ENCODE measurements at places on chromosomes 2 and 18.

GRCh38 chr2:134835471-134835870 is 2.9 kb upstream of the ACMSD start:
- DNase-seq: no peak

GRCh38 chr2:172806493-172806892 is 70.8 kb downstream of the RAPGEF4 start:
- DNase-seq: no peak

GRCh38 chr2:21265752-21266151 is 142.0 kb downstream of the TDRD15 start:
- DNase-seq: no peak

- no peak for DNase-seq
These were observed 63.3 kb upstream of the CSRNP3 start for GRCh38 chr2:165406173-165406572.

DNA sequence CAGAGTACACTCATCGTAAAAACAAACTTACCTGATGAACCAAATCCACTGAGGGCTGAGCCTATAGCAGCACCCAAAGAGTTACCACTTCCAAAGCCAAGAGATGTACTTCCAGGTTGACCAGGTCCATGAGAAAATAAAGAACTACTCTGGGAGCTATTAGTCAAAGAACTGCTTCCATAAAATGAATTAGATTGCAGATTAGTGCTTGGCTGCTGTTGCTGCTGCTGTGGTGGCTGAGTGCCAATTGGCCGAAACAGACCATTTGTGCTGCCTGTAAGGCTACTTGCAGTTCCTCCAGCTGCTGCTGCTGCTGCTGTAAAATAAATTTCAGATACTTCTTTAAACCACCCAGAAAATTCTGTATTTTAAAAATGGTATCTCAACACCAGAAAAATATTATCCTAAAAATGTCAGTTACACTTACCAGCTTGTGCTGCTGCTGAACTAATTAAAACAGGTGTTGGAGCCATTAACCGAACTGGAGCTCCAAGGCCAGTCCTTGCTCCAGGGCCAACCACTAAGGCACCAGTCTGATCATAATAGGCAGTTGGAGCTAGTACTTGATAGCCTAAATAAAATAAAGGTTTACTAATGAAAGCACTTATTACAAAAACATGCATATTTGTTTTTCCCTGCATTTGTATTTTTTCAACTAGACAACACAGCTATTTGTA is 58.1 kb upstream of the SDC1 start:
- DNase-seq: no peak

DNA sequence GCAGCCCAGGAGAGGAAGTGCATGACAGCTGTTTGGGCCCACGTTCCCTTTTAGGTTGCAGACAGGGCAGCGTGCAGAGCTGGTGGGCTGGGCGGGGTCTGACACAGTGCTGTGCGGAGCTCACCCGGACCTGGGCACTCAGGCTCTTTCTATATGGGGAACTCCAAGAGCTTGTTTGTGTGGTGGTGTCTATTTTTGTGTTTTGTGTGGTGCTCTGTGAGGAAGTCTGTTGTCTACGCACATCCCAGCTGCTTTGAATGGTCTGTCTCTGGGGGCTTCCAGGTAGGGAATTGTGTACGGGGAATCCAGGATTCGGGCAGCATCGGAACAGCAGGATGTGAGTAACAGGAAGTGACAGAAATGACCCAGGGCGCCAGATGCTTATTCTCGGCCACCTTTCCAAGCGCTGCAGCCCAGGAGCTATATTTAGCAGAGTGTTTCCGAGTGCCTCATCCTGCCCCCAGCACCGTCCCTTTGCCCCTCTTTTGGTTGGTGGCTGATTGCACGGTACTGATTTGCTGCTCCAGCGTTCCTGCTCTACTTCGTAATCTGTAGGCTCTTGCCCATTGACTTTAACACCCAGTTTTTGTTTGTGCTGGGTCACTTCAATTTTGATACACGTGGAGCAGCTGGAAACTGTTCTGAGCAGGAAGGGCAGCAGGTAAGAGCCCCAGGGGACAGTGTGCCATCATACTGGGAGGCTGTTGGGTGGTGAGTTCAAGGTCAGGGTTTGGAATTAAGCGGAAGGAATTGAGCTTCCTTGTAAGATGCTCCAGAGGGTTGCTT is 64.7 kb downstream of the DGKD start:
- no peak for DNase-seq

DNA sequence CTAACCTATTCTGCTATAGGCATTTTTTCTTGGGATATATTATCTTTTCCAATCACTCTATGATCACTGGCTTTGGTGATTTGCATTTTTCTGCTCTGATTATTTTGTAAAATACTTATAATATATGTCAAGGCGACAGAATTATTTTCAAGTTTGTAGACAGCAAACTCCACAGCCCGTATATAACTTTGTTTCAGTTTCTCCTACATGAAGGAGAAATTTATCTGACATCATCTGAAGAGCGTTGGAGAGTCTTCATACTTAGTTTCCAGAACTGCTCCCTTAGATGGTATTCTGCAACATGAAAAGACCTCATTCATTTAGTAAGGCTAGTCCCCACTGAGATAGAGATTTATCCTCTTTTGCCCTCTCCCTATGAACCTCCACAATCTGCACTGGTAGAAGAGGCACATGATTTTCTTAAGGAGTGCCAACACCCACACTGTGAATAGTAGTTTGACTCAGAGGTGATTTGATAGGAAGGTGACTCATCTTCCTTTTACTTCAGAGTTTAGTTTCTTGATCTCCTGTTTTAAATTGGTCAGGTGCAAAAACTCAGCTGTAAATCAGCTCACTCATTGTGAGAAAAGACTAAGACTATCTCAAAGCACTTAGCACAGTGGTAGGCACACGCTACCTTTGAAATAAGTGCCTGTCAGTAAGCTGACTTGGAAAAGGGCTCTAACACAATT is 1848.6 kb upstream of the CELF4 start:
- no peak for DNase-seq

- no peak for DNase-seq
These were observed 24.9 kb downstream of the EFHD1 start for GRCh38 chr2:232658217-232658785.

GRCh38 chr2:217166241-217166850 is 306.5 kb upstream of the TNP1 start:
- DNase-seq: no peak

DNA sequence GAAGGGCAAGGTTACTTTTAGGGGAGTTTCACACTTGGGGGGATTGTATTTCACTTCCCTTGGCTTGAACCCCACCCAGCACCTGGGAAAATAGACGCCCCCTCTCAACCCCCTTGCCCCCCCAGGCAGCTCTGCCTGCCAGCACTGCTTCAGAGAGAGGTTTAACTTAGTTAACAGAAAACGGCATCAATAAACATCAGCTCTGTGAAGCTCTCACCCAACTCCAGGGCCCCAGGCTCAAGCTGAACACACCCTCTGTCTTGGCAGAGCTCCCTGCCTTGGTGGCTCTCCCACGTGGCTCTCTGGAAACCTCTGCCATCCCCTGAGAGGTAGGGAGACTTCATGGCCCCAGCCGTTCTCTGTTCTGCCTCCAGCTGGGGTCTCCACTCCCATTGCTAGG is 244.1 kb downstream of the ACKR3 start:
- DNase-seq: no peak

GRCh38 chr2:171225989-171226388 is 65.3 kb upstream of the TLK1 start:
- no peak for DNase-seq

- no peak for DNase-seq
These were observed 23.7 kb upstream of the MYO5B start for GRCh38 chr18:50218432-50219197.

DNA sequence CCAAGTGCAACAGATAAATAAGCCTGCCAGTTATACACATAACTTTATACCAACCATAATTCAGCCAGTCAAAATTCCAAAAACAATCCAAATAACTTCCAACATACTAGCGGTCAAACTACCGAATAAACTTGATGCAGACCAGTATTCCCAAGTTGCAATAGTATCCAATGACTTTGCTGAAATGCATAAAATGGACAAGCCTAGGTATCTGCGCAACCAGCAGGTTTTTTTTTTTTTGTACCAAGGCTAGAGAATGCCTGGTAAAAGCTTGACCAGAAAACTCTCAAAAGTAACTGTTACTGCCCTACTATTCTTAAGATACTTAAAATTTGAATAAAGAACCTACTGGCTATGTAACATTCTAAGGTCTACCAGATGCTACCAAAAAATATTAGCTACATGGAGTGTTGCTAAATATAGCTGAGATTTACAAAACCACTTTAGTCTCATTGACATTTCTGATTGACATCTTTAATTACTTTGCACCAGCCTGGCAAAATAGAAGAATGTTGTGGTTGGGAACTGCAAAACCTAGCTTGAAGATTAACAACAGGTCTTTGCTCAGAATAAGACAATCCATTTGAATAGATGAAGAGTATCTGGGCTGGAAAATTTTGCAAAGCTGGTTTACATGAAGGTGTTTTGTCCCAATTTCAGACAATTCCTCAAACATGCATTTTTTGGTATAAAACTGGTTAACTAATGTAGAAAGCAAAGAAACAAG is 7.3 kb downstream of the SRSF7 start:
- no peak for DNase-seq

- DNase-seq: no peak
These were observed 1.4 kb upstream of the MALT1 start for GRCh38 chr18:58669731-58670378.

DNA sequence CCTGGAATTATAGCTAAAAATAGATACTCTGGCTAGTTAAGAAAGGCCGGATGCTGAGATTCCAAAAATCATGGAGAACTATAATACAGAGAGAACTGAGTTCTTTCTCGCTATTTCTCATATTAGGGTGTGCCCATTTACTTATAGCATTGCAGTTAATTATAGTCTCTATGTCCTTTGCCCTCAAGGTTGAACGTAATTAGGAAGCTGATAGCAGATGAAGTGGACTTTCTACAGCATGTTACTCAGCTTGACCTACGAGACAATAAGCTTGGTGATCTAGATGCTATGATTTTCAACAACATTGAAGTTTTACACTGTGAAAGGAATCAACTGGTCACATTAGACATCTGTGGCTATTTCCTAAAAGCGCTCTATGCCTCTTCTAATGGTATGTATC is 187.4 kb downstream of the PHLPP1 start:
- DNase-seq: no peak

GRCh38 chr2:19801367-19802080 is 100.3 kb downstream of the TTC32 start:
- DNase-seq: no peak

GRCh38 chr2:68741805-68742306 is 7.2 kb downstream of the ARHGAP25 start:
- DNase-seq: peak; percentile 74

- DNase-seq: no peak
These were observed 145.9 kb downstream of the CCDC74A start for GRCh38 chr2:131673400-131674173.

DNA sequence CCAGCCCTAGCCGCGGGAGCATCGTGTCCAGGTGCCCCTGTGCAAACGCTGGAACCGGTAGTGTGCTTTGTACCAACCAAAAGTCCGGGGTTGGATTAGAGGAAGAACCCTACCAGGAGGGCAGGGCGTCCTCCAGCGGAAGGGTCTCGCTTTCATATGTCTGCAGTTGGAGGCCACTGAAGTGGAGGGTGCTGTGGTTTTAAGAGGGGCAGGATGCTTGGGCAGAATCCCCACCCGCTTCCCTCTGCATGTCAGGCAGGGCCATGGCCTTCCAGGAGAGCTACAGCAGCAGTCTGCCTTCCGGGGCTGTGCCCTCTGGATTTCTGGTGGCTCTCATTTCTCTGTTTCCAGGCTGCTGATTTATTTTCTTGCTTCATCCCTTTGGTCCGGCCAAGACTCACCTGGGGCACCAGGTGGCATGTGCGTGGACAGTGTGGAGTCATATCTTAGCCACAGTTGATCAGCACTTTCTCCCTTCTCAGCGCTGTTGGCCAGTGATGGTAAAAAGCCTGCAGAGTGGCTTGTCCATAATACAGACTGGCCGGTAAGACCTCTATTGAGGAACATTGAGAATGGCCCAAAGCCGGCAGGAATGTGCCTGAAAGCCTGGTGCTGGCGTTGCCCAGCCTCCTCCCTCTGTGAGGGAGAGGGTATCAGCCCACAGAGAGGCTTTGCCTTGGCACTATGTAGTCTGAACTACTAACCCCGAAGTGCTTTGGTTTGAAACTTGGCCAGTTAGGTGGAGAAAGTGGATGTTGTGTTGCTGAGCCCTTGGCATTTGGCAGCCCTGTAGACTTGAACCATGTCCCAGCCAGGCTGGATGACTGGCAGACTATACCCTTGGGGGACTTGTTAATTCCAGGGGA is 1.8 kb downstream of the AGAP1 start:
- no peak for DNase-seq

DNA sequence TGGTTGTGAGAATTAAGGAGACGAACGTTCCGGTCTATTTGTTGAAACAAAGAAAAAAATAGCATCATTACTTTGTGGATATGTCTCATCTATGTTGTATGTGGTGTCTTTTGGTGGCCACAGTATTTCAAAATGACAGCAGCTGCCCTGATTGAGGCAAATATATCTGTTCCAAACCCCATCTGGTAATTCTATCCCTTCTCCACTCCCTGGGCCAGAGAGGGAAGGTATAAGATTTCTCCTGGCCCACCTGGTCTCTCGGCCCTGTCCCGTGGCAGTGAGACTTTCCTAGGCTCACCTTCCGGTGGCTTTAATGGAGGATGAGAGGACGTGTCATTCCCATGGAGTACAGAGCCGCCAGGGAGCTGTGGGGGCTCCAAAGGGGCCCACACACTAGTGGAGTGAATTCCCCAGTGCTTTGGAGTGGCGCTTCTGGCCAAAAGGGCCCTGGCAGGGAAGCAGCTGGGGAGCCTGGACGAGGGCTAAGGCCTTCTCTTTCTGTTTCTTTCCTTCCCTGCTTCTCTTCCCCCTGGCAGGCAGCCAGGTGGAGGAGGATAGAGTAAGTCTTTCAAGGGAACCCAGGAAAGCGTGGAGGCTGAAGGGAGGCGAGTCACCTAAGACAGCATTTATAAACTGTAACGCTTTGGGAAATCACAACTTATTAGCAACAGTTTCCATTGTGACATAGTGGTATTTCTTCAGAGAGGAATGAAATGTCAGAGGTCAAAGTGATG is 5.6 kb downstream of the FOSL2 start:
- DNase-seq: no peak

- no peak for DNase-seq
These were observed 56.7 kb downstream of the MAPK4 start for GRCh38 chr18:50616484-50617048.

DNA sequence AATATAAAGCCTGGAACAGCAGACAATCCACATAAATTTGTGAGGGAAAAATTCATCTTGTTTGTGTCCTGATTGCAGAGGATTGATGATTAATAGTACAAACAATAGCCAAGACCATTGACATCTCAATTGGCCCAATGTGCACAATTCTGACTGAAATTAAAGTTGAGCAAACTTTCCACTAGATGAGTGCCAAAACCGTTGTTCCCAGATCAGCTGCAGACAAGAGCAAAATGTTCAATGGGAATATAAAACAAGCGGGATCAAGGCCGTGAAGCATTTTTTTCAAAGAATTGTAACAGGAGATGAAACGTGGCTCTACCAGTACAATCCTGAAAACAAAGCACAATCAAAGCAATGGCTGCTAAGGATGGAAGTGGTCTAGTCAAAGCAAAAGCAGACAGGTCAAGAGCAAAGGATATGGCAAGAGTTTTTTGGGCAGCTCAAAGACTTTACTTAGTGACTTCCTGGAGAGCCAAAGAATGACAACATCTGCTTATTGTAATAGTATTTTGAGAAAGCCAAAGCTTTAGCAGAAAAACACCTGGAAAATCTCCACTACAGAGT is 55.9 kb upstream of the KIF5C start:
- no peak for DNase-seq

GRCh38 chr2:103875131-103875530 is 978.8 kb upstream of the POU3F3 start:
- no peak for DNase-seq

GRCh38 chr2:11446733-11447248 is 19.2 kb downstream of the E2F6 start:
- no peak for DNase-seq

Measured in NCI-H187 treated with DMSO at 0.1 percent for 48 hours (cell line).